ENCODE measurements at places on chromosomes 6 and 20.

DNA sequence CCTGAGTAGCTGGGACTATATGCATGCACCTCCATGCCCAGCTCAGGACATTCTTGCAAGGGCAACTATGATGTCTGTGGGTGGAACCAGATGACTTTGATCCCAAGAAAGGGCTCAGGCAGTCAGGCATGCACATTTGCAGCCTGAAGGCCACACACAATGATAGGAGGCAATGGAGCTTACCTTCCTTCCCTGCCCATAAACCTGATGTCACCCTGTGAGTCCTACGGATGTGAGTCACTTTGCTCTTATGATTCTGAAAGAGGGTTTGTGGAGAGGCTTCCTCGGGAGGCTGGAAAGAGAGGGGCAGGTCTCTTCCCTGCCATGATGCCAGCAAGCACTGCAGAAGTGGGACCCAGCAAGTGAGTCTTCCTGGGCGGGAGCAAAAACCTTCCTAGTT, 202.4 kb downstream of the LY86 start:
- no peak for DNase-seq

DNA sequence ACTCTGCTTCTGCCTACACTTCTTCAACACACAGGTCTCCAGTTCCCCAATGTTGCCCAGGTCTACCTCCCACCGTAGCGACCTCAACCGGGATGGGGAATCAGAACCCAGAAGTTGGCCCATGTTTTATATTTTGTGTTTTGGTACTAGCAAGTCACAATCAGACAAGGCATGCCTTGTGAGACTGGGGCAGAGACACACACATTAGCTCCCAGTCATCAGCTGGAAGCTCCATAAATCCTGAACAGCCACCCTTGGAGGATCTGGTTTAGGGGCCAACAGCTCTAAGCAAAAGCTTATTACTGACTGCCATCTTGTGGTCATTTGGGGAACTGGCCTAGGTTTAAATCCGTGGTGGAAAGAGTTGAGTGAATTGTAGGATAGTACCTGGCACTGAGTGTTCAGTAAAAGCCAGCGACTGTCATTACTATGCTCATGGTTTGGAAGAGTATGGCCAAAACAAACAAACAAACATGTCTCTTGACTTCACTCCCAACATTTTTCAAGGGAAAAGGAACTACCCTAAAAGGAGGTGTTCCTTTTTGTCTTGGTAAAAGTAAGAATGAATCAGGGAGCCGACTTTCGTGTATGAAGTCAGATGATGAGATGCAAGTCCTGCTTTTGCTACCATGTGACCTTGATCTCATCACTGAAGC, 40.5 kb downstream of the PIM1 start:
- DNase-seq, result peak; percentile 83

- no peak for DNase-seq
These were observed 13.7 kb upstream of the TBC1D22B start for GRCh38 chr6:37243816-37244370.

- DNase-seq, result no peak
These were observed 622.3 kb downstream of the PTPRT start for GRCh38 chr20:42567409-42567808.

- DNase-seq, result no peak
These were observed 28.8 kb upstream of the NHSL1 start for GRCh38 chr6:138528137-138528536.

GRCh38 chr6:106804346-106805335, 169.9 kb downstream of the CD24 start:
- no peak for DNase-seq

GRCh38 chr6:161889324-161889723, 615.5 kb upstream of the AGPAT4 start:
- DNase-seq, result no peak

GRCh38 chr6:170086639-170087420, 204.0 kb downstream of the DLL1 start:
- no peak for DNase-seq

DNA sequence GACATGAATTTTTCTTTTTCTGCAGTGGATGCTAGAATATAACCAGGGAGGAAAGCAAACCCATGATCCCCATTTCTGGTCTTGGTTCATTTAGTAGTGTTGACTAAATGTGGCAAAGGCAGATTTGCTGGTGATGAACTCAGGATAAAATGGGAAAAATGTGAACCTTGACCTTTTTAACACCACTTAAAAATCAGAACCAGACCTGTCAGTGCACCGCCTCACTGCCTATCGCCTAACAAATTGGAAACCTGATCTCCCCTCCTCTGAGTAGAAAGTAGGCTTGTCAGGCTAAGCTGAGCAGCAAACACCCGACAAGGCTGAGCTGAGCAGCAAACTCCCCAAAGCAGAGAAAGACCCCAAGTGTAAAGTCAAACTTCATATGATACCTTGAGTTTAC, 254.8 kb downstream of the FOXC1 start:
- DNase-seq, result no peak

DNA sequence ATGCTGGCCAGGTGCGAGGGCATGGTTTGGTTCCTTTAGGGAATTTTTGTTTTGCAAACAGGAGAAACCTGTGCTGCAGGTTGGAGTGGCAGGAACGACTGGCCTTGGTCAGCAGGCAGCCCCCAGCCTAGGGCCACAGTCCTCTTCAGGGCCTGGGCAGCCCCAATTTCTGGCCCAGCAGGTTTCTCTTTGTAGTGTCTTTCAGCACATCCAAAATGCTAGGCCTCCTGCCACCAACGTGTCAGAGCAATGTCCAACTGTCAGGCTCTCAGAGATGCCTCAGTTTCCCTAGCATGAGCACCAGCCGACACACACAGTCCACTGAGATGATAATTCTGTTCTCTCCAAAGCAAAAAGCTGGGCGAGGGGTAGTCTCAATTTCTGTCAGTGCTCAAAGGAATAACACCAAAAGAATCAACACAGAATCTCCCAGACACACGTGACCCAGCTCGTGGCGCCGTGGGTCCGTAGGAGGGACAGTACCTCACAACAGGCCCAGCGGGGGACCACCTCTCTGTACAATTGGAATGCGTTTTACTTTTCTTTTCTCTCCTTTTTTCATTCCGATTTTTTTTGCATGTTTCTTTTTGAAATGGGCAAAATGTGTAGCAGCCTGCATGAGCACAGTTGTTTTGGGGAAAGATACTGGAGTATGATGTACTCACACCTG, 125.9 kb downstream of the TAF4 start:
- DNase-seq, result no peak

- DNase-seq, result no peak
These were observed 417 bp downstream of the VAPB start for GRCh38 chr20:58389324-58389967.

DNA sequence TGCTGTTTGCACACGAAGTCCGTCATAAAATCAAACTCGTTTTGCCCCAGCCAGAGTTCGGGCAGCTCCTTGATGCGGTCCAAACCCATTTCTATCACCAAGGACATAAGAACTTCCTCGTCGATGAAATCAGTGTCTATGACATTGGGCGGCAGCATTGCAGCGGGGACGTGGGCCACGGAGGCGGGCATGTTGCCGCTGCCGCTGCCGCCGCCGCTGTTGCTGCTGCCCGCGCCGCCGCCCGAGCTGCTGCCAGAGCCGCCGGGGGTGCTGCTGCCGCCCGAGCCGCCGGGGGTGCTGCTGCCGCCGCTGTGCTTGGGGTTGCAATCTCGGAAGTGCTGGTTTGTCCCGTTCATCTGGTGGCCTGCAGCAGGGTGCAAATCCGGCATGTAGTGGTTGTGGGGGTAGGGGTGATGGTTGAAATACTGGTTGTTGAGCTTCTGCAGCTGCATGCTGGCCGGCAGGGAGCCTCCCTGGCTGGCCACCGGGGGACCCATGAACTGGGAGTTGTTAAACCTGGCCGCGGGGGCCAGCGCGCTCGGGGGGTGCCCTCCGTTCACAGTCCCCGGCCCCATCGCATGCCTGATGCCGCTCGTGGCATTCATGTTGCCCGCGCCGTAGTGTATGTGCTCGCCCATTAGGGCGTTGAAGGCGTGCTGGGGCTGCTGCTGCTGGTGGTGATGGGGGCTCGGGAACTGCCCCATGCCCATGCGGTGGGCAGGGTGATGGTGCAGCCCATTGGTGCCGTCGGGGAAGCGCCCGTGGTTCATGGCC, 1.1 kb downstream of the CITED2 start:
- peak; percentile 74 for DNase-seq

DNA sequence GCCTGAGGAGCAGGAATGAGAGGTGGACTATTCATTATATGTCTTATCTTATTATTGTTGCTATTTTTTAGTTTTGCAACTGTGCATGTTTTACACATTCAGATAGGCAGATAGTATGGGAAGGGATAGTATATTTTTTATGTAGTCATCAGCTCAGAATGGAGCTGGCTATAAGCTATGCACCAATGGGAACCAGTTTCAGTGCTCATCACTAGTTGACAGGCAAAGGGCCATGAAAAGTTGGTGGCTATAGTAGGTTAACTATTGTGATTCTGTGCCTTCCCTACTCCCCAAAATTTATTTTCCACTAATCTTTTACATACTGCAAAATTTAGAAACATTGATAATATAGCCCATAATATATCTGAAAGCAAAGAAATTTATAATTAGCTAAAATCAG, 5.3 kb upstream of the UBD start:
- no peak for DNase-seq

GRCh38 chr20:37567331-37567665, 39.6 kb upstream of the BLCAP start:
- DNase-seq, result no peak

DNA sequence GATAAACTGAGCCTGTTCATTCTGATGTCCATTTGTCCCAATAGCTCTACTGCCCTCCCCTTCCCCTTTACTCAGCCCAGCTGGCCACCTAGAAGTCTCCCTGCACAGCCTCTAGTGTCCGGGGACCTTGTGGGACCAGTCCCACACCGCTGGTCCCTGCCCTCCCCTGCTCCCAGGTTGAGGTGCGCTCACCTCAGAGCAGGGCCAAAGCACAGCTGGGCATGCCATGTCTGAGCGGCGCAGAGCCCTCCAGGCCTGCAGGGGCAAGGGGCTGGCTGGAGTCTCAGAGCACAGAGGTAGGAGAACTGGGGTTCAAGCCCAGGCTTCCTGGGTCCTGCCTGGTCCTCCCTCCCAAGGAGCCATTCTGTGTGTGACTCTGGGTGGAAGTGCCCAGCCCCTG, 24.7 kb upstream of the FANCE start:
- DNase-seq, result no peak

DNA sequence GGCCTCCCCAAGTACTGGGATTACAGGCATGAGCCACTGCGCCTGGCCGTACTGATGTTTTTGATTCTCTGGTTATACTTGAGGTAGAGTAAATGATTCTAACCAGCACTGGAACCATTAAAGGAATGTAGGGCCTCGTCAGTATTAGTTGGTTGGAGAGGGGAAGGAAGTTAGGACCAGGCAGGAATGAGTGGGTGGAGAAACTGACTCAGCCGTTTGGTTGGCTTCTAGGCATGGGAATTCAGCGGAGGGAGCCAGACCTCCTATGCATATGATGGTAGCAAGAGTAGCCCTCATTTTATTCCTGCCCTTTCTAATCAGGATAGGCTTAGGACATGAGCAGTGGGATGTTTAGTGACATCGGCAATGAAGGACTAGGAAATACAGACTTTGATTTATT, 19.0 kb upstream of the SERINC3 start:
- no peak for DNase-seq

GRCh38 chr6:95742767-95743289, 165.5 kb downstream of the MANEA start:
- DNase-seq, result no peak

DNA sequence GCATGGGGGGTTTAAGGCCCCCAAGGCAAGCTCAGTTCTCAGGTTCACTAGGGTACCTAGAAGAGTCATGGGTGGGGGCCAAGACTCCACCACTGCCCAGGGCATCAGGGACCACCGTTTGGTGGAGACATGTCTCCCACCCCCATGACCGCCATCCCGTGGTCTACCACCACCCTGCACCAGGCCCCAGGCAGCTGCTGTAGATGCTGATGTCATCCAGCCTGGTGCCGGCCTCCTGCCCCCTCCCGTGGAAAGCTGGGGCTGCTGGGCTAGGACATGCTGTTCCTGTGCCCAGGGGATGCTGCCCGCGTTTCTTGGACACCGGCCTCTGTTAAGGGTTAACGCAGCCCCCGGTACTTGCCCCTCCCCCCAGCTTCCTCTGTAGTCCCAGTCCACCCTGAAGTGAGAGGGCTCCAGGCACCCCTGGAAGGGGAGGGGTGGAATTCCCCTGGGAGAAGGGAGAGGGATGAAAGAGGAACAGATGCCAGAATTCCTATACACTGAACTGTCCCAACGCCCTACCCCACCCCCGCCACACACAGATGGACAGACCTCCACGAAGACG, 587 bp downstream of the IP6K3 start:
- DNase-seq, result no peak

DNA sequence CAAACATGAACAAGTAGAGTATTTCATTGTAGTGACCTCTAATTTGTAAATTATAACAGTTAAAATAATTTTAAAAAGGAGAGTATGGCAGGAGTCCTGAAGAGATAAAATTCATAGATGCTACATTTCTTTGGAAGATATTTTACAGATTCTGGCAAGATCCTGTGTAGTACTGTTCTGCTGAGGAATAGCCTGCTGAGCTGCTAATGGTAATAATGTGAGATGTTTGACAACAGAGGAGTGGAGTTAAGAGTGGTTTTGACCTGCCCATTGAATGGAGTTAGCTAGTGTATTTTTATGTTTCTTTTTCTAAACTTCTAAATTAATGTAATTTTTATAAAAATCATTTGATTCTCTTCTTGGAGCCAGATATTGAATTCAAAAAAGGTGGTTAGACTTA, 11.8 kb downstream of the CLVS2 start:
- no peak for DNase-seq

GRCh38 chr6:108145639-108146038, 20.2 kb upstream of the NR2E1 start:
- DNase-seq, result no peak
